ENCODE measurements at places on chromosomes 11 and 22.
A peak's percentile ranks its signal among the peaks of the same experiment; 100 is the strongest.

DNA sequence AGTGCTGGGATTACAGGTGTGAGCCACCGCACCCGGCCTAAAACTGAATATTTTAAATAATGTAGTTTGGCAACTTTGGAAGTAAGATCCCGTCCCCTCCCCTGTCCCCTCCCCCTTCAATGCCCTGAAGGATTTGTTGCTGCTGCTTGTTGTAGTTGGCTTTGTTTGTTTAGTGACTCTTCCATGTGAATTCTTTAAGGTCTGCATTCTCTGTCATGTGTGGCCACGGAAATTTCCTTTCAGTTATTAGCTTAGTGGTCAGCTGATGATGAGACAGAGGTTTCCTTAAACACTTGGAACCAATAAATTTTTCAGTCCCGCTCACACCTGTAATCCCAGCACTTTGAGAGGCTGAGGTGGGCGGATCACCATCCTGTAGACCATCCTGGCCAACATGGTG, 109.9 kb downstream of the MPPED1 start:
- no peak for DNase-seq

DNA sequence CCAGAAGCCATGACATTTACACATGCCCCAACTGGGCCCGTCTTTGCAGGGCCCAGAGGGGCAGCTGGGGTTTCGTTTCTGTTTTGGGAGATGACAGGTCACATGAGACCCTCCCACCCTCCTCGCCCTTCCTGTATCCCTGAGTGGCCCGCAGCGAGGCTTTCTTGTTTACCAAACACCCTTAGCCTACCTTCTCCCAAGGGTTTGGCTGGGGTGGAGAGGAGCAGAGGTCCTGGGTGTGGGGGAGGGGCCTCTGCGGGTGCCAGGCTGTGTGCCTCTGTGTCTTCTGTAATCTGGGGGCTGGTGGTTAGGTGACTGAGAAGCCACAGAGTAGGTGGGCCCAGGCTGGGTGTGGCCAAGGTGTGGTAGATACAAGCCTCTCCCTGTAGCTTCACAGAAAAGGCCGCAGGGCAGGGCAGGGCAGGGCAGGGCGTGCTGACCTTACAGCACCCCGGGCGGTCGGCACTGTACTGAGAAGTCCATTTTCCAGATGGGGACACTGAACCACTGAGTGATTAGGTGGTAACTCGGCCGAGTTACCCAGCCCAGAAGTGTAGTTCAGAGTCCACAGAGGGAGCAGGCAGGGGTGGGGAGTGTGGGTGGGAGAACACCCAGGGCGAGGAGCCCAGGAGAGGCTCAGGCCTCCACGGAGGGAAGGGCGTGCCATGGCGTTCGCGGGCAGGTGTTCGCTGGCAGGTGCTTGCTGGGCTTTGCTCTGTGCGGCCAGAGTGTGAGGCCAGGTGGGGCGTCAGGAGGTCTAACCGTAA, 8.7 kb downstream of the PRR5 start:
- no peak for DNase-seq

- DNase-seq = no peak
Observed at GRCh38 chr22:36010882-36011281, 17.7 kb downstream of the RBFOX2 start.

- DNase-seq = peak; percentile 49
Observed at GRCh38 chr11:94032725-94033124, 11.6 kb downstream of the HEPHL1 start.

- no peak for DNase-seq
Observed at GRCh38 chr11:82831364-82831763, 68.9 kb downstream of the PRCP start.

DNA sequence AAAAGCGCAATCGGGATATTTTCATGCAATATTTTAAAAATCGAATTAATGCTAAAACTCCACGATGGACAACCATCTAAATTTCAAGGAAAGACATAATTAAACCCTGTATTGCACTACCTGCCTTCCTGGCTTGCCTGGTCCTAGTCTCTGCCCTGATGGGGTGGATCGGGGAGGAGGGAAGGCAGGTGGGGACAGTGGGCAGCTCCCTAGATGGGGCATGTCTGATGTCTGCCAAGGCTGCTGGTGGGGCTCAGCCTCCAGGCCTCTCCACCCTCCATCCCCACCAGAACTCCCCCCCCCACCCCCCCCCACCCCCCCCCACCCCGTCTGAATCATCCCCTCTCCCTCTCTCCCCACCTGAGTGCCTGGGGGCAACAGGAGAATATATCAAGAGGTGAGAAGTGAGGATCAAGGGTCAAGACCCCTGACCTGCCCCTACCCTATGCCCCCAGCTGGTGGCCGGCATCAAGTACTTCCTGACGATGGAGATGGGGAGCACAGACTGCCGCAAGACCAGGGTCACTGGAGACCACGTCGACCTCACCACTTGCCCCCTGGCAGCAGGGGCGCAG, 650 bp downstream of the CST6 start:
- peak; percentile 14 for DNase-seq

DNA sequence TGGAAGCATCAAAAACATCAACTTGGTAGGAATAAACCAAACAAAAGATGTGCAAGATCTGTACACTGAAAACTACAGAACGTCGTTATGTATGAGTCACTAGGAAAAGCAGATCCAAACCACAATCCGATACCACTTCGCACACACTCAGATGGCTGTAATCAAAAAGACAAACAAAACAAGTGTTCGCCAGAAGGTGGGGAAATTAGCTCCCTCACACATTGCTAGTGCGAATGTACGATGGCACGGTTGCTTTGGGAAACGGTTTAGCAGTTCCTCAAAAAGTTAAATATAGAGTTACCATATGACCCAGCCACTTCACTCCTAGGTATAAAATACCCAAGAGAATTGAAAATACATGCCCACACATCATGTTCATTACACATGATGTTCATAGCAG, 14.8 kb upstream of the CARD10 start:
- peak; percentile 65 for DNase-seq

GRCh38 chr11:131447898-131448297, 77.5 kb downstream of the NTM start:
- no peak for DNase-seq

DNA sequence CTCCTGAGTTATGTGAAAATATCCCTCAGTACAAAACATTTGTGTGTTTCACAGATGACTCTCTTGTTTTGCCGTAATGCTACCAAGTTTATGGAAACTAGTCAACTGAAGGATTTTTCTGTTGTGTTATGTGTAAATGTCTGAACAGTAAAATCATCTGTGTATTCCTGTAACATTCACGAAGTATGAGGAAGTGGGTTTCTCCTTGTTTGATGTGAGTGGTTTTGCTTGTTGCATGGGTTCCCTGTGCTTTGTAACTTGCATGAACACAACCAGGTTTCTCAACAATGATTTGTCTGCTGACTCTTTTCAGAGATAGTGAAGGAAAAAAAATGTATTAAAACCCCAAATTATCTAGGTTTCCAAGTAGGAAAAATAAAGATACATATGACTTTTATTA, 138.1 kb downstream of the PGR start:
- no peak for DNase-seq

DNA sequence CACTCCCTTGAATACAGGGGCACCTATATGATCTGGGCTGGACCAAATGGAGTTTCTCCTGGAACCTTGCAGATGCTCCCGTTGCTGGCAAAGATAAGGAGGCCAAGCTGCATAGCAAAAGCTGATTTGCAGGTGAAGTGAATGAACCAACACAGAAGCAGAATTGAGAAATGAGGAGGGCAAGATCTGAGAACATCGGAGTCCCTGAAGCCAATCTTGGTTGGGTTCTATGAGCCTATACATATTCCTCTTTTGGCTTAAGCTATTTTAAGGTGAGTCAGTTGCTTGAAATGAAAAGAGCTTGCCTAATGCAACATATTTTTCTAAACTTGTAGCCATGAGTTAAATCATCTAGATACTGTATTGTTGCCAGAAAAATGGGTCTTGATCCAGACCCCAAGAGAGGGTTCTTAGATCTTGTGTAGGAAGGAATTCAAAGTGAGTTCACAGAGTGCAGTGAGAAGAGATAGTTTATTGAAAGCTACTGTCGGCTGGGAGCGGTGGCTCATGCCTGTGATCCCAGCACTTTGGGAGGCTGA, 23.5 kb downstream of the WEE1 start:
- no peak for DNase-seq

- DNase-seq = no peak
Observed at GRCh38 chr11:64713016-64713707, 9.8 kb downstream of the NRXN2 start.

- DNase-seq = no peak
Observed at GRCh38 chr11:76245720-76246119, 39.4 kb upstream of the WNT11 start.

DNA sequence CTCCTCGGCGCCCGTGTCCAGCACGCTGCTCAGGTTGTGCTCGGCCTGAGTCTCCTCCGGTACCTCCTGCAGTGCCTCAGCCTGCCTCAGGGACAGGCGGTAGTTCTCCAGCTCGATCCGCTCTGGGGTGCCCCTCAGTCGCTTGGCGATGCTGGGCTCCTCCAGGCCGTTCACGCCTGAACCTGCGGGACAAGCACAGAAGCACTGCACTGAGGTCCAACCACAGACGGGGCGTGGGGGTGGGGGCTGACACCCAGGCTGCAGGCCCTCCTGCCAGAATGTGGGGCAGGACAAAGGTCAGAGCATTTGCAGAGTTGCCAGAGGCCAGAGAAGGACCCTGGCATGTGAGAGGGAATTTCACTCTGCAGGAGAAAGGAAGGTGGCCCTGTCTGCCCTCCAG, 67.6 kb upstream of the BID start:
- DNase-seq = no peak

GRCh38 chr11:117946156-117946841, 17.1 kb upstream of the TMPRSS13 start:
- no peak for DNase-seq

GRCh38 chr11:27976262-27976661, 131.7 kb downstream of the KIF18A start:
- no peak for DNase-seq

- DNase-seq = peak; percentile 97
Observed at GRCh38 chr11:73335204-73335923, 27.3 kb downstream of the ARHGEF17 start.

DNA sequence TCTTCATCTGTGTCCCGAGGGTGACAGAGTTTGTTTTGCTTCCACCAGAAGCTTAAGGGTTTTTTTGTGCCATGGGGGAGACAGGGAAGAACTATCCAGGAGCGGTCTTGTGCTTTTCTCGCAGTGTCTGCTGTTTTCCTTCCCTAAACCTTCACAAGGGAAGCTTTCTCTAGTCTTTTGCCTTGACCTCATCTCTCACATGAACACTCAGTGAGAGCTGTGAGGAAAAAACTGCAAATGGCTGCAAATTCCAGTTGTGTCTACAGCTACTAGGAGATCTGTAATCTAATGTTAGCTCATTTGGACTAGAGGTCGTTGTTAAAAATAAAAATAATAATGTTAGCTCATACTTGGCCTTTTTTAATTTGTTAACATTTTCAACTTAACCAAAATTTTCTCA, 264.7 kb upstream of the SESN3 start:
- no peak for DNase-seq

GRCh38 chr11:28529540-28530410, 421.6 kb downstream of the METTL15 start:
- DNase-seq = peak; percentile 86

DNA sequence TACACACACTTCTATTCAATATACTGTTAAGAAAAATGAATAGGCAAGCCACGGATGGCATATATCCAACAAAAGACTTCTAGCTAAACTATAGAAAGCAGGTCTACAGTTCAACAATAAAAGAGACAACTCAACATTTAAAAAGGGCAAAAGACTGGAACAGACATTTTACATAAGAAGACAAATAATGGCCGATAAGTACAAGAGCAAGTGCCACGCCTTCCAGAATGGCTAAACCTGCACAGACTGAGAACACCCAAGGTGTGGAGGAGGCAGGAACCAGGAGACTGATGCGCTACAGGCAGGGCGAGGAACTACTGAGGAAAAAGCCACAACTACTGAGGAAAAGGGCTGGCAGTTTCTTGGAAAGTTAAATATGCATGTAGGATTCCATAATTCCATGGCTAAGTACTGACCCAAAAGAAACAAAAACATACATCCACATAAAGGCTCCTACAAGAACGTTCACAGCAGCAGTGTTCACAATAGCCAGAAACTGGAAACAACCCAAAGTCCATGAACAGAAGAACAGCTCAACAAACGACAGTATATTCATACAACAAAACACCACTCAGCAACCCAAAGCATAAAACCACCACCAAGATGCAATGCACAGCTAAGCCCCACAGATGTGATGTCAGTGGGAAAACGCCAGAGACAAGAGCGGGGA, 9.6 kb upstream of the MOB2 start:
- no peak for DNase-seq

DNA sequence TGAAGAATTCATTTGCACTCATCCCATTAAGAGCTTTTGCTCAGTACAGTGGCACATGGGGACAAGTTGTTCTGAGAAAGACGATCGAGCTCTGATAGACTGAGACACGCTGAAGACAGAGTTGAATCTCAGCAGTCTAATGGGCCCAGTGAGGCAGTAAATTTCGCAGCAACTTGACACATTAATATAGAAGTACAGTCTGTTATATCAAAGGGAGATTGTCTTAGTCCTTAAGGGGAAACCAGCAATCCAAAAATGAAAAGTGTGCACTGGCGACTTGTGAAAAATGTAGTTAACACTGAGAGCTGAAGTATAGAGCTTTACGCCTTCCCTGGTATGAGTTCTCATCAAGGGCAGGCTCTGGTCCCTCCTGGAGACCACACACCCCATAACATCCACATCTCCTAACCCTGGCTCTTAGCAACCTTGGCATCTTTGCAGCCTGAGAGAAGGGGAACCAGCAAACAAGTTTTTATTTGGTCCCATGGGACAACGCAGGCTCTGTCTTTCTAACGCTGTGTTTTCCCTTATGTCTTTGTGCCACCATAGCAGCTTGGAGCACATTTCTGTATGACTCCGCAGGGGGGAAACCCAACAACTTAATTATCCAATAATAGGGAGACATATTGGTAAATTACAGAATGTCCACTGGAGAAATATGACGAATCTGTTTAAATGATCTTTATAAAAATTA, 952.5 kb downstream of the OPCML start:
- no peak for DNase-seq

GRCh38 chr11:93478841-93479240, 64.3 kb downstream of the SMCO4 start:
- DNase-seq = no peak

- DNase-seq = peak; percentile 36
Observed at GRCh38 chr11:133382131-133382812, 150.0 kb downstream of the OPCML start.

DNA sequence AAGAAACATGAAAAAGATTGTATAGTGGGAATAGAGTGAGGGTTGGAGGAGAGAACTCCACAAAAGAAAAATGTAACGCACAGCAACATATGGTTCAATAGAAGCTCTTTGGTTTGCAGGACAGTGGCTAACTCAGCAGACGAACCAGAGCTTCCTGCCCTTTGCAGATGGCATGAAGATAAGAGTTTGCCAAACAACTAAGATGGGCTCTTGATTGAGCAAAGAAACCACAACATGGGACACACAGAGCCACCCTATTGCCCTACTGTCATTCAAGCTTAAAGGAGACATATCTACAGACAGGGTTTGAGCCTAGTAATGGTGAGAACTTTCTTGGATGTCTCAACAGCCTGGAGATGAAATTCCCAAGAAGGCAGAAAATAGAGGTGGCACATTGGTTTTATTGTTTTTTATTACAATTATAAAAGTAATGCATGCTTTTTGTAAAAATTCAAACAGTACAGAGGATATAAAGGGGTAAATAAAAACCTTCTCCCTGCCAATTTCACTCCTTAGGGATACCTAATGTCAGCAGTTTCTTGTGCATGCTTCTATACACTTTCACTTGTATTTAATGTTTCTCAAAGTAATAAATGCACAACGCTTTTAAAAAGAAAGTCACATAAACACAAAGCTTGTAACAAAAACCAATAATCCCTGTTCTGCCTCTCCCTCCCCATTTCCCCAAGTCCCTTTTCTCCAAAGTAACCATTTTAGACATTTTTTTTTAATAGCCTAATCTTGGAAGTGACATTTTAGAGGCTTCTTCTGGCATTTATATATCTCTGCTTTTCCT, 63.7 kb downstream of the COPB1 start:
- DNase-seq = no peak
